ENCODE measurements at places on chromosomes 7 and 10. TPM values are rescaled to one million over a fixed set of nuclear protein-coding genes. Genes with fewer than 3 reads are reported as not detected.

DNA sequence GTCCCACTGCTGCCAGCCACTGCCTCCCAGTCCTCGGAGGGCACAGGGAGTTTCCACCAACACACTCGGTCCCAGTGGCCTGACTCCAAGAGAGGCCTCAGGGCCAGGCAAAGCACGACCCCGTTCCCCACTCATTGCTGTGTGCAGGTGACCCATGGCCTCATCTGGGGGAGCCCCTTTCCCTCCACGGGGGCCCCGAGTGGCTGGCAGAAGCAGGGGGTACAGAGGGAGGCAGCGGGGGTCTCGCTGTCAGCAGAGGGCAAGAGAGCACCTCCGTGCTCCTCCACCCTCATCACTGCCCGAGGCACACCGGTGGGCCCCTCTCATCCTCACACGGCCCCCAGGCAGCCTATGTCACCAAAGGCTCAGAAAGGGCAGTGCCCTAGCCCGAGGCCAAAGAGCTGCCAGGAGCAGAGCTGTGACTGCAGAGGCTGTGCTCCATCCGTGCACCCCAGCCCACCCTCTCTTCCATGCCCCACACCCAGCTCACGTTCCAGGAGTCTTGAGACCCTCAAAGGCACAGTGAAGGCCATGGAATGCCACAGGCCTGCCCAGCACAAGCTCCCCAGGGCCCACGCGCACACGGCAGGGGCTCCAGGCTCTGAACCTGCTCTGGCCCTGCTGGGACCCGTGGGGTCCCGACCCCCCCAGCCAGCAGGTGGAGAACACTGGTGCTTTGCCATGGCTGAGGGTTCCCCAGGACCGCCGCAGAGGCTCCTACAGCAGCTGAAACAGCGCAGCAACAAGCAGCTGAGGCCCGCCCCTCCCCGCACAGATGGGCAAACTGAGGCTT, 25.9 kb downstream of the MICALL2 start:
- no peak for DNase-seq

DNA sequence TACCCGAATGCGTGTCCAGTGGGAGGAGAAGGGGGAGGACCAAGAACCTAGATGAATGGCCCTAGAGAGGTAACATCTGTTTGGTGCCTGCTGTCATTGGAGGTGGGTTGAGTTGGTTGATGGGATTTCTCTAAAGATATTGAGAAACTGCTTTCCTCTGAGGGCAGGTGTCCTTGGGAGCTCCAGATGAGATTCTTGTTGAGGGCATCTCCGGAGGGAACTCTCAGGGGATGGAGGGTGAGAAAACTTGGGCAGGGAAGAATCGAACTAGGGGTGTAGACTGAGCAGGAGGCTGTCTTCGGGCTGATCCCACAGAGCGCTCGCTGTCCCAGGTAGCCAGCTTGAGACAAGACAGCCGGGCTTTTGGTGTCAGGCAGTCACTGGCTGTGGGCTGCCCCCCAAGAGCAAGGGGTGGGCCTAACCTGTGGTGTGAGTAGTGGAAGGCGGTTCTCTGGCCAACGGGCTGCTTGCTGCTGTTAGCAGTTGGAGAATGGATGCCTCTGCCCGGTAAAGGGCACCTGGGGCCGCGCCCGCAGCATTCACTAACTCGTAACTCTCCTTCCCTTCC, 3.7 kb downstream of the IRF5 start:
- no peak for DNase-seq

RAMP3 gene
- polyA plus RNA-seq: 10.0 TPM

DNA sequence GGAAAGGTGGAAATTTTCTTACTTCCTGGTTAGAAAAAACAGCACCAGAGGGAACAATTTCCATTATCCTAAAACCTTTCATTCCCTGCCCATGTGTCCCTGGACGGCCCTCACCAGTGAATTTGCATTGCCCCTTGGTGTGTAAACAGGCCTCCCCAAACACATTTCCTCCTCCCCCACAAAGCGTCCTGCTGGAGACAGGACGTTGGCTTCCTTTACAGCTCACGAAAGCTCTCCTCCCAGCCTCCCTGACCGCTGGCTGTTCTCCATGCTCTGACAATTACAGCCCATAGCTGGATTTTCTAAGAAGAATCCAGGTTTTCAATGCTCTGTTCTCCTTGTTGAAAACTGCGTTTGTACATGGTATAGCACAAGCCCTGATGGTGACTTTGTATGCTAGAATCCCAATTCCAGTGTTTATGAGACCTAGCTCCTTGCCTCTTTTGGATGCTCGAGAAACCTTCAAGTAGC, 724.2 kb upstream of the CELF2 start:
- DNase-seq: no peak

GRCh38 chr10:131905267-131905571, 4.4 kb downstream of the PPP2R2D start:
- no peak for DNase-seq

GRCh38 chr10:66321723-66322665, 603.8 kb upstream of the LRRTM3 start:
- DNase-seq: no peak

VPS37D gene
- 14.3 TPM for polyA plus RNA-seq

AKR1C1 gene
- 17.9 TPM for polyA plus RNA-seq

MCMBP gene
- polyA plus RNA-seq: 59.5 TPM

GRCh38 chr10:100751211-100751933, 6.0 kb downstream of the PAX2 start:
- no peak for DNase-seq

Data from left renal cortex interstitium (tissue), 4 donors.